ENCODE measurements at places on chromosomes 12 and 14.
A peak's percentile ranks its signal among the peaks of the same experiment; 100 is the strongest.

DNA sequence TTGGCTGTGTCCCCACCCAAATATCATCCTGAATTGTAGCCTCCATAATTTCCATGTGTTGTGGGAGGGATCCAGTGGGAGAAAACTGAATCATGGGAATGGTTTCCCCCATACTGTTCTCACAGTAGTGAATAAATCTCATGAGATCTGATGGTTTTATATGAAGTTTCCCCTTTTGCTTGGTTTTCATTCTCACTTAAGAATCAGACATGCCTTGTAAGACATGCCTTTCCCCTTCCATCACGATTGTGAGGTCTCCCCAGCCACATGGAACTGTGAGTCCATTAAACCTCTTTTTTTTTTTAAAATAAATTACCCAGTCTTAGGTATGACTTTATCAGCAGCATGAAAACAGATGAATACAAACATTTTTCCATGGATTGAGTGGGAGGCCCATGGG, 652.9 kb downstream of the ETNK1 start:
- DNase-seq = no peak

GRCh38 chr14:69484444-69485314, at the start of gene PLEKHD1:
Gene PLEKHD1, plus strand, starts transcription at chr14:69484728. Its CDS starts 238 bp downstream, at chr14:69484966.
- peak; percentile 25 for DNase-seq

DNA sequence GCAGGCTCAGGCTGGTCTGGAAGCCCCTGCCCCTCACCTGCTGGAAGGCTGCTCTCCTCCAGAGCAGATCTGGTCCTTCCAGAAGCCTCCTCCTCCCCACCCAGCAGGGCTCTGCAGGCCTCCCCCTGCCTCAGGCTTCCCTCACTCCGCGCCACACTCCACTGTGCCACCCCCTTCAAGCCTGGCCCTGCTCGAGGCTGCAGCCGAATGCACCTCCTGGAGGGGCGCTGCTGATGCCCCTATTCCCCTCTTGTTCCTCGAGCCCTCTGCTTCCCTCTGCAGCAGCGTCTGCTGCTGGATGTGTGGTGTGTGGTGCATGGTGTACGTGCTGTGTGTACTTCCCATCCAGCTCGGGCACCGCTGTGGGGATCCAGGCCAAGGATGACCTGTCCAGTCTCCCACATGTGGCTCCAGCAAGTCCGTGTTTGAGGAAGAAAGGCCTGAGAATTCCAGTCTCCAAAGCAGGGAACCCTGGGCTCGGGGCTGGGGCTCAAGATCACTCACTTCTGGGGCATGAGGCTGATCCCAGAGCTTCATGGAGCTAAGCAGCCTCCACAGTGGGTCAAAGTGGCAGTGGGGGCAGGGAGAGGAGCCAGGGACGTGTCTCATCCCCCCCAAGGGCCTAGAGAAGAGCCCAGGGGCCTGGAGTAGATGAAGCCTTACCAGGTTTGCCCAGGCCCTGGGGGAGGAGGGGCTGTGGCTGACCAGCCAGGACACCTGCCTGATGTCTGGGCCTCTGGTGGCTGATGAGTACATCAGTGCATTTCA, 136.0 kb upstream of the C14orf180 start:
- no peak for DNase-seq

GRCh38 chr14:37591941-37592481, 3.0 kb downstream of the FOXA1 start:
- no peak for DNase-seq

DNA sequence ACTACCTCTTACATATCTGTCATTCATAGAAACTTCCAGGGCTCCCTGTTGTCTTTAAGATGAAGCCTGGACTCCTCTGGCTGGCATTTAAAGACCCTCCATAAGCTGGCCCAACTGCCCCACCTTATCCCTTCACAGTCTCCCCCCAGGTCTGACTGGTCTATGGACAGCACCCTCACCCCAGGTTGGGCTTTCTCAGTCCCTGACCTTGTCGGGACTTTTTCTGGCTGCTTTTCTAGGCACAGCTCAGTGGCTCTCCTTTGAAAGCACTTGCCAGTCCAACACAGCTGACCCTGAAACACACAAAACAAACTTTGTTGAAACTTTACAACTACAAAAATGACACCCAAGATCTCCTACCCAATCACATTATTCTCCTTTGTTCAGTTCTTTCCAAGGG, 13.9 kb upstream of the MYH7 start:
- DNase-seq = no peak

GRCh38 chr14:24913746-24914145, 136.2 kb downstream of the STXBP6 start:
- DNase-seq = no peak

DNA sequence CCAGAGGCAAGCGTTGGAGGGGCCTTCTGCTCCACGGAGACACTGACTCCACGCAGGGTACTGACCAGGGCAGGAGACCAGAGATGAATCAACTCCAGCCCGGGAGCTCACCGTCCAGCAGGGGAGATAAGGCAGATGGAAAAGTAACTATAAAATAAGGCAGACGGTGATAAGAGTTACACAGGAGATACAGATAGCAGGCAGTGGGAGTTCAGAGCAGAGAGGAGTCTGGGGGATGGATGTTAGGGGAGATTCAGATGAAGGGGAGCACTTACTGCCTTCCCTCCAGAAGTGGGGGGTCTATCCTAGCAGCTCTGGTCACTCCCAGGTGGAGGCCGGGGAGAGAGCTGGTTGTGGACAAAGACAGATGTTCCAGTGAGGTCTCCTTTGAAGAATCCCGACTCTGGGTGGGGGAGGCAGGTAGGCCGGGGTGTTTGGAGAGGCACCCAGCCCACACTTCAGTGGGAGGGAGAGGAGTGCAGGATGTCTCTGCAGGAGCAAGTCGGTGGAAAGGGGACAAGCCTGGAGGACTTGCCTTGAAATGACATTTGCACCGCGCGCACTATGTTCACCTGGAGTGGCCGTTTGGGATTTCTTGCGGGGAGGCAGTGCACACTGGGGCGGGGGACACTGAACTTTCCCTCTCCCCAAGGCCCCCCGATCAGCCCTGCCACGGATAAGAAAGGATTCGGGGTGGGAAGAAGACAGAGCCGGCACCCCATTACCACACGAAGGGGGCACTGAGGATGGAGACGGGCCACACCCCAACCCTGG, 1.2 kb downstream of the PITPNM2 start:
- DNase-seq = no peak

GRCh38 chr14:93893661-93894261, 33.4 kb upstream of the FAM181A start:
- DNase-seq = no peak

- no peak for DNase-seq
Observed at GRCh38 chr12:113475451-113476175, 3.9 kb upstream of the LHX5 start.

DNA sequence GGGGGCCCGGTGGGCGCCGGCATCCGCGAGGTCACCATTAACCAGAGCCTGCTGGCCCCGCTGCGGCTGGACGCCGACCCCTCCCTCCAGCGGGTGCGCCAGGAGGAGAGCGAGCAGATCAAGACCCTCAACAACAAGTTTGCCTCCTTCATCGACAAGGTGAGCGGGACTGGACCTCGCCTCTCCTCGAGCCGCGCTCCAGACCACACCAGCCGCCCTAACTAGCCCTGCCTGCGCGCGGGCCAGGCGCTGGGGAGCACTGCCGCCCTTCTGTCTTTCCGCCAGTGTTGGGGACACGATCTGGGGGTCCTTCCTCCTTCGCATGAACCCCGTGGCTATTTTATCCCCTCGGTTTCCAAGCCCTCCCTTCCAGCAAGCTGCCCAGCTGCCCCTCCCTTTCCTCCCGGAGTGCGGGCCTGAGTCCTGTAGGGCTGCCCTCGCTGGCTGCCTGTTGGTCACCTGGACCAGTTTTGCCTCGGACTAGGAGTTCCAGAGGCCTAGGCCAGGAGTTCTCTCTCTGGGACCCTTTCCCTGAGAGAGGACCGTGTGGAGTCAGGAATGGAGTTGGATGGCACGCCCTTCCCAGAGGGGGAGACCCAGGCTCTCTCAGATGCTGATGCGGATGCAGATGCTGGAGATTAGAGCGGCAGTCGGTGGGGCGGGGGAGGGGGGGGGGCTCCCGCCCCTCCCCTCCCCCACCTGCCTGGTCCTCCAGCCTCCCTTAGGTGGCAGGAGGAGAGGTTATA, 592 bp downstream of the KRT7 start:
- no peak for DNase-seq

GRCh38 chr14:105902131-105902898, 375.9 kb downstream of the TMEM121 start:
- no peak for DNase-seq

- DNase-seq = no peak
Observed at GRCh38 chr12:25694072-25694471, 141.0 kb upstream of the LMNTD1 start.

DNA sequence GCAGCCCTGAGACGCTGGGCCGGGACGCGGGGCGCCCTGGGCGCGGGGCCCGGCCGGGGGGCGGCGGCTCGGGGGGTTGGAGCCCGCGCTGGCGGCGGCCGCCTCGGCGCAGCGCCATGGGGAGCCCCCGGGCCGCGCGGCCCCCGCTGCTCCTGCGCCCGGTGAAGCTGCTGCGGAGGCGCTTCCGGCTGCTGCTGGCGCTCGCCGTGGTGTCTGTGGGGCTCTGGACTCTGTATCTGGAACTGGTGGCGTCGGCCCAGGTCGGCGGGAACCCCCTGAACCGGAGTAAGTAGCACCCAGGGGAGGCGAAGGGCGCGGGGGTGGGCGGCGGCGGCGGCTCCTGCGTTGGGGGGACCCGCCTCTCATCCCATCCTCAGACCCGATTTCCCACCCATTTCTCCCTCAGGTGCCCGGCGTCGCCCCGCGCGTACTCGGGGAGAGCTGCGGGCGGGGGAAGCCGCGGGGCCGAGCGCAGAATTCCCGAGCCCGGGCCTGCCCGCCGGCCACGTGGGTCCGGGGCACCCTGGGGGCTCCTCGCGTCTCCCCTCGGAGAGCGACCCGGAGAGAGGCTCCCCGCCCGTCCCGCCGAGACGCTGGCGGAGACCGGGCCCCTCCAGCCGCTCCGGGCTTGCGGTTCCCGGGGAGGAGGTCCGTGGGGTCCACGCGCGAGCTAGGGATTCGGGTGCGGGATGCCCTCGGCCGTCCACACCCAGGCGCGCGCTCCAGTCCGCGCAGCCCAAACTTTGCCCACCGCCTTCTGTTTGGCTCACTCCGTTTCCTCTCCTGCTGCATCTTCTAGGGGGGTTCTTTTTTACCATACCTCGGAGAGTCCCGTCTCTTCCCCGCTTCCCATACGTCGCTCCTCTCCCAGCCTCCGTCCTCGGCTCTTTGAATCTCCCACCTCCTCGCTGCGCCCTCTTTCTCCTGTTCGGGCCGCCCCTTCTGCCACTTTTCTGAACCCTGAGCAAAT, 807 bp downstream of the B4GALNT3 start:
- DNase-seq = no peak

DNA sequence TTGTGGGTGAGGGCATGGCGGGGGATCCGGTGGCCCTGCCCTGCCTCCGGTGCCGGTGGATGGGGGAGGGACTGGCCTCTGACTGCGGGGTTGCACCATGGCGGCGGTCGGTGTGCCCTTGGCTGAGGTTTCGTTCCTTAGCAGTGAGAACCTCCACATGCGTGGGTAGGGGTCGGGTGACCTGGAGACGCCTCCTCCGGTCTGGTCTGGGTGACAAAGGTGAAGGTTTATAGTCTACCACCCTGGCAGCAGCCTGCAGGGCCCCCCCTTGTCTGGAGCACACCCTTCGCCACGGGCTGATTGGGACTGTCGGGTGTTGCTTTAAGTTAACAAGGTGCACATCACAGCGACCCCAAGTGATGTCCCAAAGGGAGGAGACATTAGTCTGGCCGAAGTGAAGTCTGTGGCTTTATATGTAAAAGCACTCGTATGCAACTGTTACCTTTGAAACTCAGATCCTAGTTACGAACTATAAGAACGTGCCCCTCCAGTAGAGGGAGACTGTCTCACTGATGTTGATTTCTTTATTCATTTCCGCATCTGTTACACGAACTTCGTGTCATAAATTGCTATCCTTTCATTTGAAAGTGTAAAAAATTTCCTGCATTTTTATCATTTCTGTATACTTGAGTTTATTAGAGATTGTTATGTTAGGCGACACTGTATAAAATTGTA, 74.4 kb downstream of the WDR20 start:
- DNase-seq = no peak
